ENCODE measurements at places on chromosomes 4 and X.

- no peak for DNase-seq
These were observed 10.1 kb downstream of the PDLIM3 start for GRCh38 chr4:185524888-185525863.

- DNase-seq = peak; percentile 32
These were observed 345.9 kb upstream of the NOCT start for GRCh38 chr4:138669479-138670315.

GRCh38 chrX:151676196-151676595 lies 19.1 kb upstream of the PRRG3 start:
- no peak for DNase-seq

- DNase-seq = no peak
These were observed 148.7 kb downstream of the AFAP1 start for GRCh38 chr4:7790999-7791398.

GRCh38 chr4:122555216-122555615 lies 65.7 kb downstream of the IL21 start:
- DNase-seq = no peak

DNA sequence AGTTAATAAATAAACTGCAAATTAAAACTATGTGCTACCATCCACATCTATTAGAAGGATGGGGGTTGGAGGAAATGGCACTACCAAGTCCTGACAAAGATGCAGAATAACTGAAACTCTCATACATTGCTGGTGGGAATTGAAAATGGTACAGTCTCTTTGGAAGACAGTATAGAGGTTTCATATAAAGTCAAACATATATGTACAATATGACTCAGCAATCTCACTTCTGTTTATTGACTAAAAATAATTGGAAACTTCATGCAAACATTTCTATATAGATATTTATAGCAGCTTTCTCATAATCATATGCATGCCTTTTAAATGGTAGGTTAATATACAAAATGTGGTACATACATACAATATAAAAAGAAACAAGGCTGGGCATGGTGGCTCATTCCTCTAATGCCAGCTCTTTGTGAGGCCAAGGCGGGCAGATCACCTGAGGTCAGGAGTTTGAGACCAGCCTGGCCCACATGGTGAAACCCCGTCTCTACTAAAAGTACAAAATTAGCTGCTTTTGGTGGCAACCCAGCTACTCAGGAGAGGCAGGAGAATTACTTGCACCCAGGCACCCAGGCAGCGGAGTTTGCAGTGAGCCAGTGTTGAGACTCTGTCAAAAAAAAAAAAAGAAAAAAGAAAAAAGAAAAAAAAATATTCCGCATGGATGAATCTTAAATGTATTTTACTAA lies 225.0 kb upstream of the CXXC4 start:
- DNase-seq = peak; percentile 15

DNA sequence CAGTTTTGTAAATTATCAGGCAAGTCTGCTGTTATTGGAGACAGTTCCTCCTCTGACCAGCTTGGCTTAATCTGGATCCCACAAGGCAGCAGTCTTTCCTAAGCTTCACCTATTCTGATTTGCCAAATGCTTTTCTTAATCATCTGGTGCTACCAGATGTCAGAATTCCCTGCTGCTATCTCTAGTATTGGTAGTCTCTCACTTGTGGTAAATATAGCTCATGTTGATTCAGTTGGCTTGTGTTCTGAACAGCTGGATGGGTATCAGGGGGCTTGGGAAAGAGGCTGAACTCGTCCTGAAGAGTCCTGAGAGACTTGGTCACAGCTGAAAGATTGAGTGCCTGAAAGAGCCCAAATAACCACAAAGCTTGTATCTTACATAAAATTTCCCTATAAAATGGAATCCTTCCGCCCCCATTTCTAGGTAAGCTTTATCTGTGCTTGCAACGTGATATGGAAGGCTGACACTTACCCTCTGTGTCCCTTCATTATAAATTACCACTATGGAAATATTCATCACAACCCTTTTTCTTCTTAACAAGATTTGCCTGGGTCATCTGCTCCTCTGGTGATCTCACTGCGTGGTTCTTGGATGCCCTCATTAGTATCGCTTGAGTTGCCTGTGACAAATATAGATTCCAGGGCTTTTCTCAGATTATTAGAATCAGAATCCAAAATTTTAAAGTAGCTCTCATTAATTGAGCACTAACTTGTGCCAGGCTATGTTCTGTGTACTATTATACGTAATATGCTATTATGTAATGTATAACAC lies 104.1 kb upstream of the GPRIN3 start:
- no peak for DNase-seq

- no peak for DNase-seq
These were observed 781.4 kb upstream of the INTU start for GRCh38 chr4:126851391-126851790.

DNA sequence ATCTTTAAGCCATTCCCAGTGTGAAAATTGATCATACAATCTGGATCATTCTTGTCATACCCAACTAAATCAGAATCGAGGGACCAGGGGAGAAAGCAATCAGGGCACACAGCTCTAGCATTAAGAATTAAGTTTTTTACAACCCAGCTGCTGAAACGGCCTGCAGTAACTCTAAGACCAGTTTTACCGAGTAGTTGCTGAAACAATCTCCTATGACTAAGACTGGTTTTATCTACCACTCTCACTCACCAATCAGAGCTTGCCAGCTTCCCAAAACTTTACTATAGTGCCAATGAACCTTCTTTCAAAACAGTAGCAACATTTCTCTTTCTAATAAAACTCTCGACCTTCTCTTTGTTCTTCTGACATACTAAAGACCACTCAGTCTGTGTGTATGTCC lies 2.8 kb upstream of the SAP30 start:
- no peak for DNase-seq

- DNase-seq = no peak
These were observed 18.9 kb downstream of the TIFA start for GRCh38 chr4:112266823-112267222.

DNA sequence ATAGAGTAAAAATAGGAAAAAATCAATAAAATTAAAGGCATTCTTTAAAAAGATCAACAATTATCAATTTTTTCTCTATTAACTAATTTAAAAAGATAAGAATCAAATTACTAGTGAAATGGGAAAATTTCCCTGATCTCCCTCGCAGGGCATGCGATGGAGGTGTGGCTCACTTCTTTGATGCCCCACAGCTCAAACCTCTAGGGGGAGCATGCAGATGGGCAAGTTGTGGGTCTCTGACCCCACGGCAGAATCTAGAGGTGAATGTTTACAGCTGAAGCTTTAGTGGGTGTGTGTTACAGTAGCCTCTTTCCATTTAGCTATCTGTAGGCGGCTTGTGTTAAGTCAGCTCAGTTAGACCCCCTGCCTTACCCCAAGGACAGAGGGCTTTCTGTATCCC lies 1348.8 kb downstream of the PCDH18 start:
- DNase-seq = no peak

- DNase-seq = no peak
These were observed 86.9 kb upstream of the NEIL3 start for GRCh38 chr4:177222781-177223180.

DNA sequence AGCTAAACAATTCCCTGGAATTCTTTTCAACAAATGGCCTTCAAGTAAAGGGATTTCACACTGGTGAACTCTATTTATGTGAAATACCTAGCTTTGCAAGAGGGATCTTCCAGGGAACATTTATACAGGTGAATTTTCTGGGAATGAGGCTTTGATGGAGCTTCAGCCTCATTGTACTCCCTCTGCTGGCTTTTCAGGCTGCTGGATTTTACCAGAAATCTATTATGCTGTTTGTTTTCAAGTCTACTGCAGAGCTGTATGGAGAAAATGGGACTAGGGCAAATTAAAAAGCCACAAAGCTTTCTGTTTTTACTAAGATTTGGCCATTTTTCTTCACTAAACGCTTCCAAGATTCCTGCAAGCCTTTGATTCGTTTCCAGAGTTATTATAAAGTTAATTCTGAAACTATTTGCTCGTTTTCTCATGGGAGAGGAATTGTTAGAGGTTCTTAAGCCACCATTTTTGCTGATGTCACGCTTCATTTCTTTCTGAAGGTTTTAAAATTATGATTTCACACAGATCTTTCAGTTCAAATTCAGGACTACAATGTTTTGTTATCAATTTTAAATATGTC lies 31.6 kb downstream of the KDM6A start:
- DNase-seq = no peak

GRCh38 chr4:110275871-110276270 lies 77.5 kb upstream of the ELOVL6 start:
- no peak for DNase-seq

GRCh38 chr4:107689912-107690587 lies 30.0 kb downstream of the PAPSS1 start:
- no peak for DNase-seq

- peak; percentile 5 for DNase-seq
These were observed 106.2 kb upstream of the PUDP start for GRCh38 chrX:7254144-7254543.

GRCh38 chr4:48546336-48546735 lies 56.3 kb downstream of the ZAR1 start:
- DNase-seq = no peak

DNA sequence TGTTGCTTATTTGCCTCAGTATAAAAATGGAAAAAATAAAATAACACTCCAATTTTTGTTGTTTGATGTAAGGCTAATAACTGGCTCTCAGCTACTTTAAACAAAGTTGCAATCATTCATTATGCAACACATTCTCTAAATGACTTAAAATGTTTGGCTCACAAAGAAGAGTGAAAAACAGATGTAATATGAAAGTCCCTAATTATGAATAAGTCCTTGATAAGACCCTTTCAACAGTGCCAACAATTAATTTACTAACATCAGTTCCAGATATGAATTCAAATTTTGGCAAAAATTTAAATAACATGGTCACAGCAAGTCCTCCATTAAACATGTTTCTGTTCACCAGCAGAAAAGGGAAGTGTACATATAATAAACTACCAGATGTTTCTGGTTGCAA lies 69.8 kb downstream of the PAPSS1 start:
- no peak for DNase-seq

- DNase-seq = no peak
These were observed 81.8 kb downstream of the TRIML1 start for GRCh38 chr4:188221090-188221489.

DNA sequence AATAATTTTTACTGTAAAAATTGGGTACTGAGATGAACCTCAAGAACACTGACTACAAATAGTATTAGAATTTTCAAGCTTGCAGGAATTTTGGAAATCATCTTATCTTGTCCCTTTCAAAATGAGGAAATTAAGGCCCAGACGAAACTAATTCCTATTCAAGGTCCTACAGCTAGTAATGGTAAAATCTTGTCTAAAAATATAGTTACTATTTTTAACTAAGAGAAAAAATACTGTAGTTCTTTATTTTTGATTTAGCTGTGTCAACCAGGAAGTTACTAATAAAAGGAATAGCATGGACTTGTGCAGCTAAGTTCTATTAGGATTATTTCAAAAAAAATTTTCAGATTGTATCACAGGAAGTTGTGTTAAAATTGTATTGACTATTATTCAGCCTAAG lies 12.7 kb downstream of the PRIMPOL start:
- DNase-seq = no peak

DNA sequence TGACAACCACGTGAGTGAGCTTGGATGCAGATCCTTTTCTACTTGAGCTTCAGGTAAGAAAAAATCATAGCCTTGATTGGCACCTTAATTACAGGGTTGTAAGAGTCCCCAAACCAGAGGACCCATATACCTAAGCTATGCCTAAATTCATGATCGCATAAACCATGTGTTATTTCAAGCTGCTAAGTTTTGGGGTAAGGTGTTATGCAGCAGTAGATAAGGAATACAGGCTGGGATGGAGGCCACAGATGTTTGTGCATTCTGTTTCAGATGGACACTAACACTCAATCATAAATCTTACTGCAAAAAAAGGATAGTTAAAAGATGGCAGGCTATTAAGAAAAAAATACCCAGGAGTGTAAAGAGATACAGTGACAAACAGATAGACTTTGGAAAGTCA lies 112.3 kb downstream of the ASB9 start:
- no peak for DNase-seq

- DNase-seq = no peak
These were observed 707 bp downstream of the SLC9A6 start for GRCh38 chrX:135985973-135986310.

GRCh38 chr4:5892323-5893003 lies 423 bp downstream of the CRMP1 start:
- no peak for DNase-seq

- no peak for DNase-seq
These were observed 182.1 kb upstream of the SMIM31 start for GRCh38 chr4:164571593-164572390.

DNA sequence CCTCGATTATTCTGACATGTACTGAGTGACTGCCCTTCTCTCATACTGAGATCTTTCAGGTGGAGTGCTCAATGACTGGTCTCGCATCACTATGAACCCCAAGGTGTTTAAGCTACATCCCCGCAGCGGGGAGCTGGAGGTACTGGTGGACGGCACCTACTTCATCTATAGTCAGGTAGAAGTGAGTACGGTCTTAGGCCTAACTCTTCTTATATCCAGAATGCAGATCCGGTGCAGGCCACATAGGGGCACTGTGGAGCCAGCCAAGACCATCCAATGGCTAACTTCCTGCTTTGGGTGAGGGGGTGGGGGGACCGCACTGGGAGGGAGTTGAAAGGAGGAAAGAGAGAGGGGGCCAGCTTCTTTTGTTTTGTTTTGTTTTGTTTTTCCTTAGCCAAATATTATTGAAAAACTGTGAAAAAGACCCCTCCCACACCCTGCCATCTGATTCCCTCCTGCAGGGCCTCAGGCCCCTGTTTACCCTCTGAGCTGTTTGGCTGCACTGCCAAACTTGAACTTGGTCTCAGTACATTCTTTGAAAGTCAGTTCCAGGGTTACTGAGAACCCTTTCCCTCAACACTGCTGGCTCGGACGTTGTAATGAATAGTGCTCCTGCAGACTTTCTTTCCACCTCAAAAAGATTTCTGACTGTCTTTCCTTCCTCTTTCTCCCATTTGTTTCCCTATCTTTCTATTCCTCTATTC lies 16.2 kb downstream of the AWAT2 start:
- DNase-seq = peak; percentile 42

GRCh38 chr4:144580430-144580829 lies 65.5 kb upstream of the HHIP start:
- DNase-seq = no peak

GRCh38 chr4:14303856-14304255 lies 676.3 kb upstream of the BOD1L1 start:
- no peak for DNase-seq

DNA sequence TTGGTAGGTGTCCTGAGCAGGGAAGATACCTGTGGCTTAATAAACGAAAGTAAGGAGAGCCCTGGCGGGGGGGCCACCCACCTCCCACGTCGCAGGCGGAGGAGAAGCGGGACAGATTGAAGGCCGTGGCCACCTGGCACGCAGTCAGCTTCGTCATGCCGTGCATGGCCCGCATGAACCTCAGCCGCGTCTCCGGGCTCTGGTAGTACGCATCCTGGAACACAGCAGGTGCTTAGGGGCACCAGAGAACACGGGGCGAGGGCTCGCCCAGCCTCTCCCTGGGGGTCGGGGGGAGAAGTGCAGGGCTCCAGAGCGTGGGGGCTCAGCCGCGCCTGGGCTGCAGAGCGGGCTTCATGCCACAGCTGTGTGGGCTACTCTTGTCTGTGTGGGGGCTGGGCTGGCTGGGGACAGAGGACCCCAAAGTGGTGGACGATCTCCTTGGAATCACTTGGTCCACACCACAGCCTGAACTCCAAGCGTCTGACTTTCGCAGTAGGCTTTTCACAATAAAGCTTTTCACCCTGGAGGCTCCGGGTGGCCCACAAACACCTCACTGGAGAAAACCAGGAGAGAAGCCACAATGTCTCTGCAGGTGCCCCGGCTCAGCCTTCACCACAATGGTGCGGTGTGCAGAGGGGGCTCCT lies 27.1 kb upstream of the SLC25A6 start:
- no peak for DNase-seq

GRCh38 chr4:158807691-158808090 lies 38.9 kb downstream of the FNIP2 start:
- no peak for DNase-seq

- DNase-seq = no peak
These were observed 180.2 kb downstream of the FAM47B start for GRCh38 chrX:35122756-35123155.

Data from GM10248 (cell line).